ENCODE measurements at places on chromosomes 7 and 10.

- no peak for DNase-seq
These were observed 22.2 kb upstream of the RASSF4 start for GRCh38 chr10:44937196-44938005.

GRCh38 chr10:11397077-11397965, 214.1 kb downstream of the USP6NL start:
- no peak for DNase-seq

DNA sequence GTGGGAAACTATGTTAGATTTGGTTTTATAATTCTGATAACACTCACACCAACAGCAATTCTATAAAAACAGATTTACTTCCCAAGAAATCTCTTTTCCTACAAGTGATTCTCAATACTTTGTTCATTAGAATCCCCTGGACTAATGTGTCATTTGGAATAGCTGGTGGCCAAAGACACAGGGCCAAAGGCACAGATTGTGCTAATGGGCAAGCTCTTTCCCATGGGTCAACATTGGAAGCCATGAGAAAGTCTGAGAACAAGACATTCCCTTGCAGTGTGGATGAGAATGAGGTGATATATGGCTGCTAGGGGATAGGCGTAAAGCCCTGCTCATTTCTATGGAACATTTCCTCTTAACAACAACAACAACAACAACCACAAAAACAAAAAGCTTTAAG, 153.8 kb downstream of the AMPH start:
- DNase-seq = no peak

DNA sequence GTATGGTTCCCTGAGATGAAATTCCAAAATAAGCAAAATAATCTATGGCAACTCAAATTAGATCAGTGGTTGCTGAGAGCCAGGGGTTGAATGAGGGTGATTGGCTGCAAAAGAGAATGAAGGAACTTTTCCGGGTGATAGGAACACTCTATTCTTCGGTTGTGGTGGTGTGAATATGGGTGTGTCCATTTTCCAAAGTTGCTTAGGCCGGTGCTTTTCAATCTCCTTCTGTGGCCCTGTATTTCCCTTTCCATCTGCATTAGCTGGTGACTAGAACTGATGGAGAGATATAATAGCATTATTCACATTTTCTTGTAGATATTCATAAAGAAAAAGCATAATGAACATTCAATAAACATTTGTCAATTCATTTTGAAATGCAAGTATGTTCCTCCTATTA, 382.9 kb downstream of the TFEC start:
- no peak for DNase-seq

GRCh38 chr10:133024704-133025557, 62.8 kb upstream of the ADGRA1 start:
- DNase-seq = no peak

All from CD4-positive, alpha-beta T cell treated with Interferon gamma for 1 hour (primary cell).